WTC11 (cell line): ENCODE measurements at places on chromosomes 16 and 17. TPM values are rescaled to one million over a fixed set of nuclear protein-coding genes. Genes with fewer than 3 reads are reported as not detected.
A peak's percentile ranks its signal among the peaks of the same experiment; 100 is the strongest.

DNA sequence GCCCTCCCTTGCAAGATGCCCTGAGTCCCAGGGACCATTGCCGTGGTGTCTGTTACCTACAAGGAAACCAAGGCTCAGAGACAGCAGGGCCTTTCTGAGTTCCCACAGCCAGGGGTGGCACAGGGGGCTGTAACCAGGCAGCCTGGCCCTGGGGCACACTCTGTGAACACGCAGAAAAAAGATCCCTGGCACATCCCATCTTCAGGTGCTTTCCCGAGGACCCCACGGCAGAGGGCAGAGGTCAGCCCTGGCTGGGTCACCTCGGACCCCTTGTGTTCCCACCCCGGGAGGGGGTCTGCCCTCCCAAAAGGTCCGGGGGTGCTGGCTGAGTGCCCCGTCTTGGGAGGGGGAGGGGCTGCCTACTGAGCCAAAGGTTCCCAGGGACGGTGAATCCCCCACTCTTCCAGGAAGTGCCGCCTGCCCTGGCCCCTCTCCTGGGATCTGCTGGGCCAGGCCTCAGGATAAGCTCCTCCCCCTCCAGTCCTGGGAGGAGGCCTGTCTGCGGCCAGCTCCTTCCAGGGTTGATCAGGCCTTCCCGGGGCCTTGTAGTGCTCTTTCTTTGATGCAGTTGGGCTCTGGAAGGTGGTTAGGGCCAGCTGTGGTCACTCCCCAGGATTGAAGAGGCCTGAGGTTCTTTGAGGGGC lies 8.1 kb downstream of the GLIS2 start:
- DNase-seq = peak; percentile 68

DNA sequence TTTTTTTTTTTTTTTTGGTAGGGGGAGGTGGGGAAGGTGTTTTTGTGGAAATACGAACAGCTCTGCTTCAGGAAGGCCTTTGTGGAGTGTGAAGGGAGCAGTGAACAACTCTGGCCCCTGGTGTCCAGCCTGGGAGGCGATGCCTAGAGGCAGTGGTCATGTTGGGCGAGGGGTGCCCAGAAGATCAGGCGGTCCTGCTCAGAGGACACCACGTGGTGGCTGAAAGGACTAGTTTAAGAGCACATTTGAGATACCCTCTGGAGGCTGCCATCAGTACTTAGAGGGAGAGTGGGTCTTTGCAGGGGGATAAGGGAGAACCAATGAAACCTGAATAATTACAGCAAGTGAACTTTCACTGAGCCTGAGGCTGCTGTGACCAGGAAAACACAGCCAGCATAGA lies 40.1 kb upstream of the RHOT1 start:
- DNase-seq = no peak

DNA sequence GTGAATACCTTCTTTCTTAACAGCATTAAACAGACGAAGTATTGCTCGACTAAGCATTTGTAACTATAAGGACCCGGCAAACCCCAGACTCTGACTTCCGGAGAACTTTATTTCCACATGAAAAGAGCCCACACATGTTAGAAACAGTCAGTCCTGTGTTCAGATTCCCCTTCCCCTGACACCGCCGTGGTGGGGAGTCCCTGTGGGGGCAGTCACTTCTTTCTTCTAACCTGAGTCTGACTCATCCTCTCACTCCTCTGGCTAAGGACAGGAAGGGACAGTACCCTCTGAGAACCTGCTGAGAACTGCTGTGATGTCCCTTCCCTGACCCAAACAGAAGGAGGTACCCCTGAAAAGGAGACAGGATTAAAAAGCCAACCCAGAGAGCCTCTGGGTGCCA lies 165.1 kb downstream of the XYLT1 start:
- DNase-seq = no peak

DNA sequence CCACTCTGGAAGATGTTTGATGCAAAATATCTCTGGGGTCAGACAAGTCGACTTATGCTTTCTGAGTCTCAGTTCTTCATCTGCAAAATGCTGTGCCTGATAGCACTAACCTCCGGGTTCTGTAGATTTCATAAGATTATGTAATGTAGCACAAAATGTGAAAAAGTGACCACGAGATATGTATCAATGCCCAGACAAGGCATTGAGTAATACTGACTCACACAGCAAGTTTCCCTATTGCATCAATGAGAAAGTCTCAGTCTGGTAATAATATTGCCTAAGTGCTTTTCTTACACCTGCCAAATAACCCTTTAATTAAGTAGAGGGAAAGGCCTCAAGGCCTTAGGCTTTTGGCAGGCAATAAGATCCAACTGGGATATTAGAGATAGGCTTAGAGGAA lies 41.4 kb upstream of the MMP2 start:
- DNase-seq = no peak

DNA sequence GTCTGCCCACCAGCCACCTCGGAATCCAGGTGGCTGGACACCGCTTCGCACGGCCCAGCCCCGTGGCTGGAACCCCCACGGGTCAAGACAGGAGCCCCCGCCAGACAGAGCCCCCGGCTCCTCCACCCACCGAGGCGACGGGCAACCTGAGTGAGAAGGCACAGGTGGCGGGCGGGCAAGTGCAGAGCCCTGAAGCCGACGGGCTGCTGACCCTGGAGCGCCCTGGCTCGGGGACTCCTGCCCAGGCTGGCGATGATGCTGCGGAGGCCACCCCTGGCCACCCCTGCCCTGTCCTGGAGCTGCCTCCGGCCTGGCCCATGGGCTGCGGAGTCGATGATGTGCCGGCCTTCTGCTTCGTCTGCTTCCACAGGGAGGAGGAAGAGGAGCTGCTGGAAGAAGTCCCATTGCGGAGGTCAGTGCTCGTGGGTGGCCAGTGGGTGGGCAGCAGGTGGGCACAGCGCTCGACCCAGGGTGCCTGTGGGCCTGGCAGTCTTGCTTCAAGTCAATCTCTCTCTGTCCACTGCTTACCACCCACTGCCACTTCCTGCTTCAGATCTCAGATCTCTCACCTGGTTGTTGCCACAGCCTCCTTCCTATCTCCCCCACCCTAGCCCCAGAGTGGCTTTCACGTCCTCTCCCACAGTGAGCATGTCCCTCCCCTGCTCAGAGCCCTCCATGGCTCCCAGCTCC lies 33.1 kb upstream of the SBK1 start:
- no peak for DNase-seq

DNA sequence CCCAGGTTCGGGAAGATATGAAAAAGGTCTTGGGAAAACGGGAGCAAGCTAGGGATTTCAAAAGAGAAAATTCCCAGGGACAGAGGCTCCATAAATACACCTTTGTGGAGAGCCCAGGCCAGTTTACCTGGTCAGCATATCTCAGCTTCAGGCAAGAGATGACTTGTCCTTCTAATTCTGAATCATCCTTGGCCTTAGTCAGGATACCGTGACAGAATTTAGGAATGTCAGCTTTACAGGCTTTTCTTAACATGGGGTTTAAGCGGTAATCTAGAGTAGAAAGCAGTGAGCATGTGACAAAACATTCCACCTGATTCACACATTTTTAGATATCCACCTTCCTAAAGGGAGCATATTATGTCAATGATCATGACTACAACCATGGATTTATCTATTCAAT lies 41.1 kb upstream of the CLEC18B start:
- no peak for DNase-seq

DNA sequence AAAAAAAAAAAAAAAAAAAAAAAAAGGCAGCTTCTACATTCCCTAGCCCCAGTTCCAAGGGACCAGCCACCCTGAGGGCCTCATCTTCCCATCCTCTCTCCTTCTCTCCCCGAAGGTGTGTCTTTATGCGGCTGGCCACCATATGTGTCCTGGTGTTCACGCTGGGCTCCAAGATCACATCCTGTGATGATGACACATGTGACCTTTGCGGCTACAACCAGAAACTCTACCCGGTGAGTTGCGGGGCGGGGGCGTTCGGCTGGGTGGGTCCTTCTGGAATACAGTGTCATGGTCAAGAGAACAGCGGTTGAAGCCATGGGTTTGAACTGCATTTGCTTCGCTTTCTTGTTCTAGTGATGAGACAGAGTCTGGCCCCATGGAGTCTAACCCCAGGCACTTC lies 22.6 kb upstream of the COQ7 start:
- no peak for DNase-seq

DNA sequence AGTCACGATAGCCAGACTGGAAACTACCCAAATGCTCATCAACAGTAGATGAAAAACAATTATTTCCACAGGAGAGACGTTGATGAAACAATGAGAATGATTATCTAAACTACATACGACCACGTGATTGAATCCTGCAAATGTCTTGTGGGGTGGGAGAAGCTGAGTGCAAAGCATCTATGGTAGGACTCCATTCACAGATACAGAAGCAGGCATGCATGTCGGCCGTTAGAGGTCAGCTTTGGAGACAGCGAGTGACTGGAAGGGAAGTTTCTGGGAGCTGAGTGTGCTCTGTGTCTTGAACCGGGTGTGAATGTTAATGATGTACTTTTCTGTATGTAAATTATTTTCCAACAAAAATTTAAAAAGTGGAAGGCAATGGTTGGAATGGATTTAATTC lies 71.5 kb upstream of the DNAJA2 start:
- DNase-seq = no peak

GRCh38 chr16:84141143-84141670 lies 3.8 kb downstream of the HSDL1 start:
- peak; percentile 61 for DNase-seq

Gene TMC5
- total RNA-seq = 2.1 to 4.6 TPM (median 3.1 TPM) in 3 replicates

Gene CACNG1
- total RNA-seq = not detected in 3 replicates

Gene CBX2
- 78.1 to 85.5 TPM (median 78.7 TPM) in 3 replicates for total RNA-seq

Gene MT1A
- total RNA-seq = 0.94 to 2.8 TPM in 2 of 3 replicates, not detected in the other
